HuH-7 (cell line): ENCODE measurements at places on chromosomes 11 and 22.

DNA sequence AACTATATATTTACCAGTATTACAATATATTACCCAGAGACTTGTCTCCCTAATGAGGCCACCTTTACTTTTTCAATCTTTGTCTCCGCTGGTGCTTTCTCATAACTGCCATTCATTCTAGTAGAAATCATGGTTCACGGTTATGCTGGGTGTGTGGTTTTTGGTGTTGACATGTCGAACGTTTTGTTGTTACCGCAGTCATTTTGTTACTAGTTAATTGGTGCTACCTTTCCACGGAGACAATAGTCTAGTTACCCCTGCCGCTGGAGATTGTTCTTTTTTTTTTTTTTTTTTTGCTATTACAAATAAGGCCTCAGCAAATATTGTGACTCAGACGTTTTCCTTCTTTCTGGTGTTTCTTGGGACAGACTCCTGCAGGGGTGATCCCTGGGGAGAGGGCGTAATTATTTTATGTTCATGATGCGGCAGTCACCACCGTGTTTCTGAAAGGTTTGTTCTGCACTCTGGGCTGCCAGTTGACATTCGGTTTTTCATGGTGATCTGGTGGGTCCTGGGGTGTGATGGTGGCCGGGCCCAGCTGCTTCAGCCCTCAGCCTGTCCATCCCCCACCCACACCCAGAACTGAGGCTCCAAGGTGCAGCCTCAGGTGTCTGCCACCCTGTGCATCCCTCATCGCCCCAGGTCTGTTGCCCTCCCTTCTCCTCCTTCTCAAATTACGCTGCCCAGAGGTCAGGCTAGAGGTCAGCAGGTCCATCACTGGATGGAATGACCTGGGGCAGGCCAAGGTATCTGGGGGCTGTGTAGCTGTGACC, 28.6 kb downstream of the LRP5 start:
- DNase-seq = no peak

- no peak for DNase-seq
Observed at GRCh38 chr11:86187027-86187426, 57.5 kb upstream of the EED start.

DNA sequence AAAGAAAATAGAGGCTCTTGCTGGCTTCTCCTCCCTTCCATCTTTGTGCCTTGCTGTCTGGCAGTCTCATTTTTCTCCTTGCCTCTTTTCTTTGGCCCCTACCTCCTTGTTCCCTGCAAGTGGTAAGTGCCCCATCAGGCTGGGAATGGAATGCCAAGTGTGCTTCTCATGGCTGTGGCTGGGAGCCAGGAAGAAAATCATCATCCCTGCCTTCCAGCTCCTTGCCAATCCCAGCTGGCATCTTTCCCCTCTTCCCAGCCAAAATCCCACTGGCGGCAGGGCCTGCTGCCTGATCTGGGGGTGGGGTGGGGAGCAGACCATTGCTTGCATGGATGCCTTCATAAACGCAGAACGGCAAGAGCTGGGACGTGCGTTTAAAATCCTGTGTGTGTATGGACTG, 27.0 kb upstream of the SLC25A18 start:
- no peak for DNase-seq

DNA sequence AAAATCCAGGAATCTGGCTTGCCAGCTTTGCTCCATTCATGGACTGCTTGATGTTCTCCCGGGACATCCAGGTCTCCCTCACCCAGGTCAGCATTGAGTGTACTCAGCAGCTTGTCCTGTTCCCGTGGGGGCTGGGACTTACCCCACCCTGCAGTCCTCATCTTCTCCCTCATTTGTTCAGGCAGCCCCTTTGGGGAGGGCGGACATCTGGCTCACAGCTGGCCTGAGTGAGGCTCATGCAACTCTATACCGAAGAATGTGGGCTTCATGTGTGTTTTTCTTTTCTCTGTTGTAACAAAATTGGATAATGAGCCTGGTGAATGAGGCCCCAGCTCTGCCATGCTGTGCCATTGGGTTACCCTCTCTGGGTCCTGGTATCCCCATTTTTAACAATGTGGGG, 227.7 kb upstream of the TENM4 start:
- no peak for DNase-seq

GRCh38 chr11:124586238-124586860, 16.6 kb downstream of the OR8A1 start:
- DNase-seq = peak; percentile 12

- peak; percentile 79 for DNase-seq
Observed at GRCh38 chr11:69007975-69008381, 5.1 kb downstream of the MRGPRF start.

- DNase-seq = no peak
Observed at GRCh38 chr11:85483861-85484260, 143.3 kb downstream of the DLG2 start.

DNA sequence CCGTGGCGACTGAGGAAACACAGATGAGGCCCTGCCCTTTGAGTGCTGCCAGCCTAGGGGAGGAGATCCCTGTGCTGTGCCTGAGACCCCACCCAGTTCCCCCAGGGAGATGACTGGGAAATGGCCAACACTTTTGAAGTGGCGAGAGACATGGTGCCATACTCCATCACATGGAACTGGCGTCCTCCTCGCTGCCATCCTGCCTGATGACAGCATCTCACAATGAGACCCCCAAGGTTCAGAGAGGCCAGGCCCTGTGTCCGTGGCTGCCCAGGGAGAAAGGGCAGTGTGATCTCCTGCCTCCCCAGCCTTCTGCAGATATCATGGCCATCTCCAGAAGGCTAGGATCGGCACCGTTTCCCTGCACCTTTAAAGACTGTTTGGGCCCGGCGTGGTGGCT, 31.1 kb downstream of the FAM83F start:
- no peak for DNase-seq

GRCh38 chr11:132493801-132494200, 1038.5 kb downstream of the OPCML start:
- no peak for DNase-seq

DNA sequence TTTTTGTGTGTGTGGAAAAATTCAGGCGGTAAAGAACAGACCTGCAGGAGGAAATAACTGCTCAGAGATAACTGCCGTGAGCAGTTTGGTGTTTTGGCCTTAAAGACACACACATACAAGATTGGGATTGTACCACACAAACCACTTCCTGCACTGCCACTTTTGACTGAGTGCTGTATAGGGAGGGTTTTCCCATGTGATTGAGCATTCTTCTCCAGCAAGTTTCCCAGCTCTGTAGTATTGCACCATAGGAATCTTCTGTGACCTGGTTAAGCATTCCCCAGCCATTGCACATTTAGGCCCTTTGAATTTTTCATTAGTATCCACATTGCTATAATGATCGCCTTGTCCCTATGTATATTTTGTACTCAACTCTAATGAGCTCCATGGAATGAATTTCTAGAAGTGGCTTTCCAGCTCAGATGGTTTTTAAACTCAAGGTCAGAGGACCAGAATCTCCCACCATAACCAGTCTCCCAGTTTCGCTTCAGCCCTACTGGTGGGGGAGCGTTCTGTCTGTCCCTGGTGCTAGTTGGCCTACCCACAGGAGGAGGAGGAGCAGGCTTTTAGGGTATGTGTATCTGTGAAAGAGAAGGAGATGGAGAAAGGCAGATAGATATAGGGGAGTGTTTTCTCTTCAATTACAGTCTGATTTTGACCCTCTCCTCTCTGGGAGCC, 9.3 kb downstream of the CD82 start:
- no peak for DNase-seq

DNA sequence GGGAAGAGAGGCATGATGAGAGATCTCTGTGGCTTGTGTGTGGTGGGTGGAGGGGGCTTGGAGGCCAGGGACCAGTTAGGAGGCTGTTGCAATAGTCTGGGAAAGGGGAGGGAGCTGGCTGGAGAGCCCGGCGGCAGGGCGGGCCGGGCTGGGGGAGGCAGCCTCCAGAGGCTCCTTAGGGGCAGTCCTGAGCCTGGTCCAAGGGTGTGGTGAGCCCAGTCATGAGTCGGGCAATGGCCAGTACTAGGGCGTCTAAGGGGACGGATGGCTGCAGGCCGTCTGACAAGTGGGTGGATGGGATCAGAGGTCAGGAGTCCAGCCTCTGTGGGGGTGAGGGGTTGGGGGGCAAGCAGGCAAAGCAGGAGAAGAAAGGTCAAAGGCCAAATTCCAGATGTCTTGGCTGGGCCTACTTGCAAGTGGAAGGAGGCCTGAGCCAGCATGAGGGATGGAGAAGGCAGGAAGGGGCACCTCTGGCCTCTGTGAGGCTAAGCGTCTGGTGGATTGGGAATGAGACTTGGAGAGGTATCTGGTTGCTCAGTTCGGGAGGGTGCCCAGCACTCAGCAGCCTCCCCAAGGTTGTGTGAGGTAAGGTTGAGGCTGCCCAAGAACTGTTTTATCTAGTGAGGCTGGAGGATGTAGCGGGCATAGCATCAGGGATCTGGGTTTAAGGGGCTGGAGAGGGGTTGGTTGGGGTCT, 6.0 kb upstream of the CD248 start:
- no peak for DNase-seq

DNA sequence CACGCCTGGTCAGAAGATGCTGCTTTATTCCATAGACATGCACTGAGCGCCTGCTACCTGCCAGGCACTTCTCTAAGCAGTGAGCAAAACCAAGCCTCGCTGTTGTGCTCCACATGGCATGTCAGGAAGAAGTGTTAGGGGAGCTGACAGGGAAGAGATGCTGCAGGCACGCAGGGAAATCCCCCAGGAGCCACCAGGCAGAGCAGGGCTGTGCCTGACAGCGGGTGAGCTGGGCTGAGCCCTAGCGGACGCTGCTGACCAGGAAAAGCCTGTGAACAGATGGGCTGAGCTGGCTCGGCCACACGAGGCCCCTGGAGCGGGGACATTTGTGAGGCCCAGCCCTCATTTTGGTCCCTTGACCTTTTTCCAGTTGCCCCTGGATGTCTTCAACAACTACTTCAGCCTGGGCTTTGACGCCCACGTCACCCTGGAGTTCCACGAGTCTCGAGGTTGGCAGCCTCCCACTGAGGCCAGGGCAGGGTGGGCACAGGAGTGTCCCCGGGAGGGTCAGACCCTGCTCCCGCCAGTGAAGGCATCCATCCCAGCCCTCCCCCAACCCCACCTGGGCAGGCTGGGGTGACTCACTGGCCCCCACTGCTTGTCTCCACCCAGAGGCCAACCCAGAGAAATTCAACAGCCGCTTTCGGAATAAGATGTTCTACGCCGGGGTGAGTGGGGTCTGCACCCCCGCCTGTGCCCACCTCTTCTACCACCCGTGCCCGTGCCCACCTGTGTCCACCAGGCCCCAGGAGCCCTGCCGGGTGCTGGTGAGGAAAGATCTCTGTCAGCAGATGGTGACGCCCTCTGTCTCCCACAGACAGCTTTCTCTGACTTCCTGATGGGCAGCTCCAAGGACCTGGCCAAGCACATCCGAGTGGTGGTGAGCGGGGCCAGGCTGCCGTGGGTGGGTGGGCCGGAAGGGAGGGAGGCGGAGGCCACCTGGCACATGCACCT, 7.4 kb upstream of the MDK start:
- no peak for DNase-seq

GRCh38 chr11:27200779-27201453, 160.3 kb downstream of the BBOX1 start:
- no peak for DNase-seq

- no peak for DNase-seq
Observed at GRCh38 chr11:134853992-134854991, 442.2 kb upstream of the B3GAT1 start.

DNA sequence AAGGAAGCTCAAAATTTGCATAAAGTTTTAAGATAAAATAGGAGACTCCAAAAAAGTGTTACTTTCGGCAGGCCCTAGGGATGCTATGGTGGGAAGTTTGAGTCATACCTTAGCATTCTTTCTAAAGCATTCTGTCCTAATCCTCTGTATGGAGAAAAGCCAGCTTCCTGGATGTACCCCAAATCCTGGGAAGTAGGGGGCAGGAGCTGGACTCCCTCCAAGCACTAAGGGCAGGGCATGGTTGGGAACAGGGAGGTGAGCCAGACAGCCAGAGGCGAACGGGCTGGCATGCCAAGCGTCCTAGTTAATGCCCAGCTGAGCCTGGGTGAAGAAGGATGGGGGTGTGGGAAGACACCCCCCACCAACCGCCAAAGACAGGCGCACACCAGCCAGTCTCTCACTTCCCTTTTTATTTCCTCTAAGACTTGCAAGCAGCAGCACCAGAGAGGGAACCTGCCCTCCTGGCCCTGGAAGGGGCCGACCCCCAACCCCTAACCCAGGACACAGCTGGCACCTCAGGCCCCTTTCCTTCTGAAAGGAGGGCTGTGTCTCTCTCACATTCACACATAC, 23.9 kb downstream of the RTN4RL2 start:
- DNase-seq = no peak

DNA sequence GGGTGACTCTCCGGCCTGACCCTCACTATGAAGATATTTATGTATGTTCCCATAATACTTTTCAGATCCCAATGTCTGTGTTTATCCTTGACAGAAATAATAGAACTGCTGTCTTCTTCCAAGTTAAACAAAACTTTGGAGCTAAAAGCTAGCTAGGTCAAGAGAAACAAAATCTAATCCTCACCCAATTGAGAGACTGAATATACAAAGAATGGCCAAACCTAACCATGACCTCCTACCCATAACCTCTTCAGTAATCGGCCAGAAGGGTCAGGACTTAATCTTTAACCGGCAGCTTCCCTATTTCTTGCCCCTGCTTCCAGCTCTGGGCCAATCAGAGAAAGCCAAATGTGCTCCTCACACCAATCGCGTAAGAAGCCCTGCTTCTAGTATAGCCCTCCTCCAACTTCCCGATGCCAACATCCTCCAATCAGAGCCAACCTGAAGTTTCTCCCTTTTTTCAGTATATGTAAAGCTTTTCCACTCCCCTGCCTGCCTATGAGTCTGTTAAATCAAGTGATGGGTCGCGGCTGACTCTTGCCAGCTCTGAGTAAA, 1.7 kb upstream of the DDX6 start:
- peak; percentile 93 for DNase-seq
